ENCODE measurements at places on chromosomes 5 and 9.

DNA sequence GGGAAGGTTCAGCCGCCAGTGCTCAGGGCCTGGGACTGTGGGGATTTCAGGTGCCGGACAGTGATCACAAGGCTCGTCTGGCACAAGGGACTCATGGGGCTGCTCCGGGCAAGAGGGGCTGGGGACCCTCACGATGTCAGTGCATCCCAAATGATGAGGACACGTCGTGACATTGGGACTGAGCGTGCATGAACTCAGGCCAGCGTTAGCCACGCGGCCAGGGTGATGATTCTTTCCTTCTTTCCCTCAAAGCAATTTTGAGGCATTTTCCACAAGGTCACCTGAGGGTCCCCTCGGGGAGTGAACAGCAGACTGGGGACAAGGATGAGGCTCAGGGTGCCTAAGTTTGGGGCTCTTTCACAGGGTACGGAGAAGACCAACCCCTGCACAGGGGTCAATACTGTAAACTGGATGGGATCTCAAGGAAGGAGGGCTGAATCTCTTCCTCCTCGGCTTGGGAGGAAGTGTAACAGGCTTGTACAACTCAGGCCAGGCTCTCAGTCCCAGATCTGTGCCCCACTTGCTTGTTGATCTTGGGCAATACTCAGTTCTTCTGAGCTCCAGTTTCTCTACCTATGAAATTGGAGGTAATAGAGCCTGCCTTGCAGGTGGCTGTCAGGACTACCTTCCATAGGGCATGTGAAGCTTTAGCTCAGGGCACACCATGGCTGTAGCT, 78.5 kb downstream of the PRRT1B start:
- no peak for DNase-seq

DNA sequence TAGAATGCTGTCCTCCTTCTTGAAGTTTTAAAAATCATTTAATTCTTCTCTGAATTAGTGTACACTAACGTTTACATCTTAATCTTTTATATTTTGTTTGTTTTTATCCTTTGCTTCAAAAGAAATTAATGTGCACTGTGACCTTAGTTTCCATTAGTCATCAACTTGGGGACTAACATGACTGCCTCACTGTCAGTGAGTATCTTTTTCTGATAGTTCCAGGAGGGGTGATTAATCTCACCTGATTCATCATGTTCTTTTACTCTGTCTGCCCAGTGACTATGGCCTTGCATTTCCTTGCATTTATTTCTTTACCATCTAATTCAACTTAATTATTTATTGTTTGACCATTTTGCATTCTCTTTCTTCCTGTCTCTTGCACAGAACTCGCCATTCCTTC, 33.4 kb upstream of the NR3C1 start:
- DNase-seq = no peak

DNA sequence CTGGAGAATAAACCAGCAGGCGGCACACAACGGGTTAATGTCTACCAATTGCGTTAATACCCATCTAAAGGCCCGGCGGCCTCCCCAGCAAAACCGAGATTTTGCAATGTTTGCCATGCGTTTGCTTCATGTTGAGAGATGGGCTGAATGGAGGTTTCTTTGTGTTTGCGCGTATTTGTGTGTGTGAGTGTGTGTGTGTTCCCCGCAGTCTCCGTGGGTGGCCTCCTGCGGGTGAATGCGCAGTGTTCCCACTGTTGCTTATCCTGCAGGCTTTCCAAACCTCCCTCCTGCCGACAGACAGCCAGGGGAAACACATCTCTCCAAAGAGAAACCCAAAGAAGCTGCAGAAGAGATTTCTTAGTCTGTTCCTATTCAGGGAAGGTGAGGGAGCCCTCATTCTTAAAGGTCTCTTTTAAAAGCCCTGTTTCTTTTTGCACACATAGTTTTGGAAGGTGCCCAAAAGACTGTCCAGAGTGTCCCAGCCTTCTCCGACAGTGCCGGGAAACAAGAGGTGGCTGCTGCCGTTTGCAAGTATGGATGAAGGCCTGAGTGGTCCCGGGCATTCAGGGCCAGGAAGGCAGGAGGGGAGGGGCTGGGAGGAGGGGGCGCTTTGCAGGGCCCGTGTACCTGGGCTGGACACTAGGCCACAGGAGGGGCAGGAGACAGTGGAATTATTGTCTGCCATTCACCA, 103.8 kb upstream of the ERCC6L2 start:
- no peak for DNase-seq

GRCh38 chr5:17249029-17249634, 31.7 kb downstream of the BASP1 start:
- DNase-seq = no peak

DNA sequence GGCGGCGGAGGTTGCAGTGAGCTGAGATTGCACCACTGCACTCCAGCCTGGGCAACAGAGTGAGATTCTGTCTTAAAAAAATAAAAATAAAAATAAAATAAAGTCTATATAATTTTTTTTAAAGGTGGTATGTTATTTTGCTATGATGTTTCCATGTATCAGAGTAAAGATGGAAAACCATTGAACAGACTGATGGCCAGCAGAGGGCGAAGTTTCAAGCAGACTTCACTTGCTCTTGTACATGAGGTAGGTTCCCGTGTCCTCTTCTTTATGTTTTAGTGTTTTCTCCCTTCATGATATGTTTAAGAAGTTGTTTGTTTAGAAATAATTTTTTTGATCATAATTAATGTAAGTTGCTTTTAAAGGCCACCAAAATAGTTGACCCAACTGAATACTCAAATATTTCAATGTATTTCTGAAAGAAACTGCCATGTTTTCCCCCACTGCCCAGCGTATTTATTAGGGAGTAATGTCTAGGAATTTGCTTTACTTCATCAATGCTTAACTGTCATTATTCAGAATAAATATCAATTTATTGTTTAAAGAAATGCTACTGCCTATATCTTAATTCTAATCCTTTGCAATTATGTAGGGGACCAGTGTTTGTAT, 146.4 kb downstream of the HACD4 start:
- peak; percentile 55 for DNase-seq

DNA sequence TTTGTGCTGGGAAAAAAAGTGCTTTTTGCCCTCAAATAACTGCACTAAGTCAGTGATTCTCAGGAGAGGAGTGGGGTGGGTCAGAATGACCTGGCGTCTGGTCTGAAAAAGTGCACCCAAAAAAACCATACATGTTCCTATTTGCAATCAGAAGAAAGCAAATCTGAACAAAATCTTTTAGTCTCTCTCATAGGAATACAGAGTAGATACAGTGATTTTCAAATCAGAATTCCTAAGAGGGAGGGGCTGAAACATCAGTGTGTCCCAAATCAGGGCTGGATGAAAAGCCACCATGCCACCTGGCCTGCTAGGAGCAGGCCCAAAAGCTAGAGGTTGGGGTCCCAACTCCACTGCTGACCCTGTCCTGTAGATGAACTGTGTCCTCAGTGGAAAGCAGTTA, 66.8 kb downstream of the RAPGEF1 start:
- no peak for DNase-seq

DNA sequence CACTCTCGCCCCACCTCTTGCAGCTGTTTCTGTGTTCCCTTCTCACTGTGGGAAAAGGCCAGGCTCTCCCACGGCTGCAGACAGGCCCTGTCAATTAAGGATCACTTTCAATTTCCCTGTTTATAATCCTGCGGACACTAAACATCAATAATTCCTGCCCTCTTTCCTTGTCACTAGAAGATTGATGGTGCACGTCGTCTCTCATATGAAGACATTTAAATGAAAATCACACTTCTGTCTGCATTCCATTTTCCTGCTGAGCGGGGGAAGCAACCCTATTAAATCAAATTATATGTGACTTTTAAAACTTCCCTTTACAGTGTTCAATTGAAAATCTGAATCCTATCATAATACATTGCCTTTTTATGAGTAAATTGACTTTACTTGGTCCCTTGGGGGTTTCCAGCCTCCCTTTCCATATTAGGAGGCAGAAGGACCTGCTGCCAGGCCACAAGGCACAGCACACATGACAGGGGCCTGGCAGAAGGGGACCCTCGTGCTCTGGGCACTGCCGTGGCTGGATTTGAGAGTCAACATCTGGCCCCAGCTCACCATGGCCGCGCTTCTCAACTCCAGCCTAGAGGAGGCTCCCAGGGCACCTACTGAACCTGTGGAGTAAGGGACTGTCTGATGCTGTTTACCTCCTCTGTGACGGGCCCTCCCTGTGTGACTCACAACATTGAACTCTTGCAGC, 311.0 kb upstream of the IRX4 start:
- no peak for DNase-seq

GRCh38 chr5:78755822-78756429, 107.4 kb upstream of the LHFPL2 start:
- DNase-seq = no peak

- DNase-seq = no peak
Measured at GRCh38 chr9:34362614-34363214, 14.0 kb downstream of the MYORG start.

DNA sequence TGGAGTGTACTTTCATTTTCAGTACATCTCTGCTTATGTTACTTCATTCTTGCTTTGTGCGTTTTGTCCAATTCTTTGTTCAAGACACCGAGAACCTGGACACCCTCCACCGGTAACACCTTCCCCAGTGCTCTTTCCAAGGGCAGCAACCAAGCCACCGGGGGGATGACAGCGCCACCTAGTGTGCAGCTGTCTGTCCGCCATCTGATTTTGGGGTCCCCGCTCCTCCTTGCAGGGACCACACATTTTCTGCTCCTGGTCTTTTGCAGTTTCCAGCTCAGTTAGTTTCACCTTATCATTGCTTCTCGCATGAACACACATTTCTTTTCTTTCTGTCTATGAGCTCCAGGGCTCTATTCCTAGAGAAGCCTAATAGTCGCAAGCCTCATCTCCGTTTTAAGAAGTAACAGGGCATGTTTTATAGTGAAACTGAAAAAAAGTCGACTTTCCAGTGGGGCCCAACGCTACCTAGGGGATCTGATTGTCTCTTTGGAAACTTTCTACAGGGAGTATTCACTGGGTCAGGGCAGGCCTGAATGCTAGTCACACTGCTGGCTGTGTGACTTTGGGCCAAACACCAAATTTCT, 152.1 kb downstream of the FSTL4 start:
- DNase-seq = no peak

GRCh38 chr5:14959399-14960119, 88.0 kb upstream of the ANKH start:
- DNase-seq = no peak

- DNase-seq = no peak
Measured at GRCh38 chr9:5631026-5631425, 2.1 kb downstream of the RIC1 start.

DNA sequence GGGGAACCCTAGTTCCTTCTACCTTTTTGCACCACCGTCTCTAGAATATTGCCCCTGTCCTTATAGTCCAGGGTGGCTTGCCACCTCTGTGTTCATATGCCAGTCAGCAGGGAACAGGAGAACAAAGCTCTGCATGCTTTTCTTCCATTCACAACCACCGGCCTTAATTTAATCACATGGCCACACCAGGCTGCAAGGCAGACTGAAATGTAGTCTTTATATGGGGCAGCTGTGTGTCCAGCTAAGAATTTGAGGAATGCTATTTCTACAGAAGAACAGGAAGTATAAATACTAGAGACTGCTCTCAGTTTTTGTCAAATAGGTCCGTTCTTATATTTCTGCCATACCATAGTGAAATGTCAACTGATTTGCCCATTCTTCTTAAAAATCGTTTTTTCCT, 5.8 kb downstream of the C5orf22 start:
- DNase-seq = no peak

DNA sequence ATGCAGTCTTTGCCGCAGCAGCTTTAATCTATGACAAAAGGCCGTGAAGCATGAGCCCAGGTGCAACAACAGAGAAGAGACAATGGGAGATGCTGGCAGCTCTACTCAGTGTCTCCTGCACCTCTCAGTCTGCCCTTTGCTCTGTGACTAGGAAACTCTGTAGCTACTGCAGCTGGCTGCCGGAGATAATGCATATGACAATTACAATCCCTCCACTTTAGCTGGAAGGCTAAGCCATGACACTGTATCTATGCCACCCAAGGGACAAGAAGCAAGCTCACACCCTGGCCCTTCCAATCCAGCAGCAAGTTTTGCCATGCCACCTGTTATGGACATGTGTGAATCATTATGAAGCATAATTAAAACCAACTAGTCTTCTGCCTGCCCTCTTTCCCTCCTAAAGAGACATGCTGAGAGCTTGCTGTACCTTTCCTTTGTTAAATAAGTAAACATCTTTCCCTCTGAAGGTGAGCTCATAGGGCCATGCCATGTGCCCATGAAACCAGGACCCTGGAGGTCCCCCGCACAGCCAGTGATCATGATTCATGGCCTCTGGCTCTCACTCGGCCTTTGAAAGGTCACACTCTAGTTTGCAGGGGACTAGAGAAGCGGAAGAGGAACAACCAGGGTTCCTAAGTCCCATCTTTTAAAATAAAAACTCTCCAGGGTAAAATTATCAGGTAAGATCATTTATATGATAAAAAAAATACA, 219.4 kb downstream of the SPOCK1 start:
- DNase-seq = no peak

GRCh38 chr9:120555839-120556238, 24.1 kb downstream of the CDK5RAP2 start:
- no peak for DNase-seq

DNA sequence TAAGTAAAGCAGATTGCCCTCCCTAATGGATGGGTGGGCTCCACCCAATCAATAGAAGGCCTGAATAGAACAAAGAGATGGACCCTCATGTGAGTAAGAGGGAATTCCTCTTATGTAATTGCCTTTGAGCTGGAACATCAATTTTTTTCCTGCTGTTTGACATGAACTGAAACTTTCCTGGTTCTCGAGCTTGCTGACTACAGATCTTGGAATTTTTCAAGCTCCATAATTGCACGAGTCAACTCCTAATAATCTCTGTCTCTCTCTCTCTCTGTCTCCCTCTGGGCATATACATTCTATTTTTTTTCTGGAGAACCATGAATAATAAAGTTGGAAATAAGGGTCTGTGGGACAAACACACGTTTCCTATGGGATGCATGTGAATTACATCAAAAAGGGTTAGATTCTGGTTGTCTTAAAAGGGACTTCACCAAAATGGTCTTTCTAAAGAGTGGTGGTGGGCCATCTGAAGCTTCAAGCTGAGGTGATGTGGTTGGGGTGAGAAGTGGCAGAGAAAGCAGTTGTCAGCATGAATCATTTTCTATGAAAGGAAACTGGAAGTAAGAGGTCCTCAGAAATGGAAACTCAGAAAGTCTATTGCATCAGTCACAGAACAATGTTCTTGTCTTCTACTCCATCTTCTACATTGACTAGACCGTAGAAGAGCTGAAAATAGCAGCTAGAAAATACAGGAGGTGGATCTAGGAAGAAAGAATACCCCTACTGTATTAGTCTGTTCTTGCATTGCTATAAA, 47.0 kb upstream of the HOMER1 start:
- no peak for DNase-seq

DNA sequence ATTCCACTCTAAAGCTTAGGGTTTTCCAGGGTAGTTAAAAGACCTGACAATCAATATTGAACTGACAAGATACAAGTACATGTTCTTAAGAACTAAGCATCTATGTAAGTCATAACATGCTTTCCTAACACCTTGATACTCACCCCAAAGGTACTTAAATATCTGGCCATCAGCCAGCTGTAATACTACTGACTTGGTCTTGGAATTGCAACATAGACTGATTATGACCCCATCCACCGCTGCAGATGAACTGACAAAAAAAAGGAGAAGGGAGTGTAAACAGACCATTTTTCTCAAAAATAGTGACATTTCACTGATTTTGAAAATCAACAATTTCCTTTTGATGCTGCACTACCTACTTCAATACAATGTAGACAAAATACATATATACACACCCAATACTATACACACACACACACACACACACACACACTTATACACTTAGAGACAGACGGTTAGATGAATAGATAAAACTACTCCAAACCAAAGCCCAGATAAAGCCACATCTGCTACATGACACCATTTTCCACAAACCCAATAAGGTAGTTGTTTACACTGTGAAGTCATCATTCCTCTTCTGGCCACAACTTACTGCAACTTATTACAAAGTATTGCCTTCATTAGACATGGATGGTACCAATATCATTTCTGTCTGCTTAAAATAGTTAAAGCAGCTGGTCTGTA, 30.4 kb downstream of the ELP1 start:
- DNase-seq = no peak

Data from activated CD4-positive, alpha-beta T cell treated with anti-CD3 and anti-CD28 coated beads, Interleukin-2, amount 50 U/mL, for 4 hours (primary cell).